ENCODE measurements at places on chromosomes 3 and 15.

GRCh38 chr15:56739474-56739873 lies 6.2 kb upstream of the ZNF280D start:
- DNase-seq = no peak

DNA sequence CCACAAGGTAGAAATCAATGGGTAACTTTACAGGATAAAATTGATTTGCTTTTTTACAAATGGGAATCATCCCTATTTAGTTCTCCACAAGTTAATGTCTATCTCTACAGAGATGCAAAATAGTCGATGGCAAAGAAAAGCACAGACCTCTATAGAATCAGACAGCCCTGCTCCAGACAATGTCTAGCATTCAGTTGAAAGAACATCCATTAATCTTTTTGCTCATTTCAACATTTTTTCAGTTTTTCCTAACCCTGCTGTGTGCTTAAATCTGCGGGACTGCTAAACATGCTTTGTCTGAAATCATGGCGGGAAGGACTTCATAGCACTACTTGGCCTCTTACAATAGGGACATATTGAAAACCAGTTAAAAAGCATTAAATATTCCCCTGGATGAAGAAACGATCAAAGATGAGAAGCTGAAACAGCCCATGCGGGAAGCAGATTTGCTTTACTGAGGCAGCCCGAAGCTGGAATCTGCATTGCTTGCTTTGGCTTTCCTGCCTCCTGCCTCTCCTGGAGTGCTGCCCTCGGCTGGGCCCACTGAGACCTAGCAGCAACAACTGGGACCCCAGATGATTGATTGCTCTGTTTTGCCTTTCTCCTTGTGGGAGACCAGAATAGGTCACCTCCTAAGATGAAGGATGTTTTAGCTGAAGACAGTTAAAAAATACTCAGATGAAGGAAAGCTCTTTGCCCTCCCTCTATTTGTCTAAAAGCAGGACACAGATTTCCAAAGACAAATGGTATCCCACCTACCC lies 38.5 kb upstream of the RASGRP1 start:
- no peak for DNase-seq

- DNase-seq = no peak
Observed at GRCh38 chr3:10935846-10936631, 56.5 kb upstream of the SLC6A1 start.

- no peak for DNase-seq
Observed at GRCh38 chr3:115301364-115301860, 154.3 kb upstream of the ZBTB20 start.

DNA sequence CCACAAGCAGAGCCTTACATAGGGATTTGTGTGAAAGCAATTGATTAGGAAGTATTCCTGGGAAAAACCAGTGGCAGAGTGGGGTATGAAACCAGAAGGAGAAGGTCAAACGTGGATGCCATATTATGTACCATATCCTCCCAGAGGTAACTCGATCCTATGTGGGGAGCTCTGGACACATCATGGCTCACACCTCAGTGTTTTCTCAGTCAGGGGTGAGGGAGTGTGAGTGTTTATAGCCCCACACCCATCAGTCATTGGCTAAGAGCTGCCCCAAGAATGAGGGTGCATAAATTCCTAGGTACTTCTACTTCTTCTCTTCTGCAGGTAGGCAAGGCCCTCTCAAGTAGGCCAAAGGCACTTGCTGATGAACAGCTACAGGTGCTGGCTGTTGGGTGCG lies 28.2 kb upstream of the PDZRN3 start:
- no peak for DNase-seq

DNA sequence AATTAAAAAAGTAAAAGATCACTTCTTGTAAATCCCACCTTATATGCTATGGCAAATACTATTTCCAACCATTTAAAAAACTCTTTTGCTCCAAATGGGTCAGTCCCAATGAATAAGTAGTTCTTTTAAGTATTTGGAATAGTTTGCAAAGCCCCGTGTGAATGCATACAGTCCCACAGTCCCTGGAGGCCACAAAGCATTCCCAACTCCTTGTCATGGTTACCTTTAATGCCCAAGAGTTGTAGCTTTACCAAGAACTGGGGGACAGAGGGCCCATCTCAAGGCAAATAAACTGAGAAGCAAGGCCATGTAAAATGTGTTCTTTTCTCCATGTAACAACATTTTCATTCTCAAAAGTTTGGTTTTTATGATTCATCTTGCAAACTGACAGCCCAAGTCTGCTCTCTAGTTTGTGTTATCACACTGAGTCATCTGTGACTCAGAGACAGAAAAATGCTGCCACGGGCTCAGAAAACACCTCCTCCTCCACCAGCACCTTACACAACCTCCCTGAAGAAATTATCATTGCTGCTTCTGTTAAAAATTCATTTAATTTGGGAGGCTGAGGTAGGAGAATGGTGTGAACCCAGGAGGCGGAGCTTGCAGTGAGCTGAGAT lies 336.2 kb downstream of the ERC2 start:
- no peak for DNase-seq

DNA sequence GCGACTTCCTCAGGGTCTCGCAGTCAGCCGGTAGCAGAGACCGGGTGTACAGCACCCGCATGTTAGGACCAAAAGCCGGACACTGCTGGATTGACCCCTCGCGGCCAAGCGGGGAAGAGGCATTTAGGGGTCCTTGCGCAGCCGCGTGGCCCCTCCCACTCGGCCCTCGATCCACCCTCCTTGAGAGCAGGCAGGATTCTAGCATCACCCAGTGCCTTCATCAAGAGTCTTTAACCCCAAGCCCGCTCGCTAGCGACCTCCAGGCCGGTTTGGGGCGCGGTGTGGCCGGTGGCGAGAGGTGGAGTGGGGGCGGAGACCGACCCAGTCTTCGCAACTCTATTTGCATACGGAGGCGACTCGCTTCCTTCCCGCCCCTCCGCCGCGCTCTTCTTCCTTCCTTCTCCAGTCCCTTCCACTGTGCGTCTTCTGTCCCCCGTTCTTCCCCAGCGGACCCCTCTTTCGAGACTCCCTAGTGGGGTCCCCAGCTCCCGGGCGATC lies at the start of gene ST6GAL1:
TSS of gene ST6GAL1 (plus strand) at position 384 of the 498 bp plus-strand sequence. CDS start 112,178 bp downstream, outside the sequence.
- no peak for DNase-seq

- DNase-seq = peak; percentile 64
Observed at GRCh38 chr15:28975766-28976179, 90.0 kb downstream of the APBA2 start.

GRCh38 chr3:45582430-45582829 lies 12.1 kb upstream of the LIMD1 start:
- DNase-seq = no peak

DNA sequence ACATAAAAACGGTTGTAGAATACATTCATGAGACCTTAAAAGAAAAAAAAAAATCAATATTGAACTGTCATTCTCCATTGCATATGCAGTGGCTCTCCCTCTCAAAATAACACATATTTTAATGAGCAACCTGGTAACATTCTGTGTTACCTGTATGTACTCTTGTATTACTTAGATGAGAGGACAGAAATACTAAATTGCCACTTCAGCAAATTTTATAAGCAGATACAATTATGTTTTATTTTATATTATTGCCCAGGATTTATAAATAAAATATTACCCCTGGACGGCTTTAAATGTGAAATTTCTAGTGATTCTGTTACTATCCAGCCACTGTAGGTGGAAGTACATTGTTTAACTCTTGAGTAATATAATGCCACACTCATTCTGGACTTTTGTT lies 463.2 kb upstream of the ROBO1 start:
- no peak for DNase-seq

- DNase-seq = no peak
Observed at GRCh38 chr3:46097691-46098241, 70.5 kb upstream of the XCR1 start.

GRCh38 chr3:168034152-168034928 lies 61.4 kb downstream of the GOLIM4 start:
- no peak for DNase-seq

GRCh38 chr15:87089551-87089950 lies 1009.9 kb downstream of the AGBL1 start:
- no peak for DNase-seq

- DNase-seq = no peak
Observed at GRCh38 chr15:65287520-65287855, 805 bp upstream of the PARP16 start.

DNA sequence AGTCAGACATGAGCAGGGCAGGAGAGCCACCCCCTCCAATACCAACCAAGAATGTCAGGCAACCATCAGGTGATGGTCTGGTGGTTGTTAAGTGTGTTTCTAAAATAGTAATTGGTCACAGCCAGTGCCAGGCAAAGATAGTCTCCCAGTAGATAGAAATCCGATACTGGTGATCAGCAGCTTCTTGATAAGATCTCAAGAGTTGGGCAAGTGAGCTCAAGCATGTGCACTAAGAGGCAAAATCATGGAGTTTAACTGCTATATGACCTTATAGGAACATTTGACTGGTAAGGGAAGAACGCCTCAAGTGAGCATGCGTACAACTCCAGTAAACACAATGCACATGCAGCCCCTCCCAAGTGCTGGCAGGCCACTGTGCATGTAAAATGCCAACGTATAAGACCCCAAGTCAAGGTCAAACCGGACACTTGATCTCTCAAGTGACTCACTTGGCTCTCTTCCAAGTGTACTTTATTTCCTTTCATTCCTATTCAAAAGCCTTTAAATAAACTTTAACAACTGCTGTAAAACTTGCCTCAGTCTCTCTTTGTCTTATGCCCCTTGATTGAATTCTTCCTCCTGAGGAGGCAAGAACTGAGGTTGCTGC lies 36.0 kb upstream of the CBLB start:
- no peak for DNase-seq

DNA sequence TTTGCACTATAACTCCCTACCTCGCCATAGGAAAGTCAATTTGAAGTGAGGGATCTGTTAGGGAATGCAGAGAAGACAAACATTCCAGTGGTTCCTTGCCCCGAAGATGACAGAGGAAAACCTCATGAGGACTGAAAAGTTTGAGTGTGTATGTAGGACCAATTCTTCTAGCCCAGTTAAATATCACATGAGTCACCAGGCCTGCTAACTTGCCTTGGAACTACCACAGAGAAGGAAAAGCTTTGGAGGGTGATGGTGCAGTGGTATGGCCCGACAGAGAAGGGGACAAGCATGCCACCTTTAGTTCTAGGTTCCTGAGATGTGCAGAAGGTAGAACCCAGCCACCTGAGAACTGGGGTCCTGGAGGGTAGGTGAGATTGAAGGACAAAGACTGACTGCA lies 2.6 kb upstream of the UPK1B start:
- no peak for DNase-seq

DNA sequence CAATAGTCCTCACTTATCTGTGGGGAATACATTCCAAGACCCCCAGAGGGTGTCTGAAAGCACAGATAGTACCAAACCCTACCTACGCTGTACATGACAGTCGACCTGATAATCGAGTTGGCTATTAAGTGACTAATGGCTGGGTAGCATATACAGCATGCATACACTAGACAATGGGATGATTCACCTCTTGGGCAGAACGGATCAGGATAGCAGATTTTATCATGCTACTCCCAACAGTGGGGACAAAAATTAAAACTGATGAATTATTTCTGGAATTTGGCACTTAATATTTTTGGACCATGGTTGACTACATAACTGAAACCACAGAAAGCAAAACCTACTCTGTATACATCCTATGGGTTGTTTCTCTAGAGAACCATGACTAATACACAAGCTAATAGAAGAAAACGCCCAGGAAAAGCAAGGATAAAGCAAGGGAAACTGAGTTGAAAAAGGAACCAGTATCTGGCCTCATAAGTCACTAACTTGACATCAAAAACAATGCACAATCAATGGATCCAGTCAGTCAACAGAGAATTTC lies 15.5 kb downstream of the ATG3 start:
- DNase-seq = no peak

GRCh38 chr3:99873269-99874102 lies 55.8 kb downstream of the CMSS1 start:
- DNase-seq = no peak

- DNase-seq = no peak
Observed at GRCh38 chr3:134076851-134077250, 47.1 kb upstream of the SLCO2A1 start.

- no peak for DNase-seq
Observed at GRCh38 chr3:178901204-178901603, 170.4 kb downstream of the ZMAT3 start.

- DNase-seq = peak; percentile 0
Observed at GRCh38 chr3:74506246-74506645, 108.2 kb downstream of the CNTN3 start.

- no peak for DNase-seq
Observed at GRCh38 chr15:72128359-72128758, 10.2 kb downstream of the SENP8 start.

DNA sequence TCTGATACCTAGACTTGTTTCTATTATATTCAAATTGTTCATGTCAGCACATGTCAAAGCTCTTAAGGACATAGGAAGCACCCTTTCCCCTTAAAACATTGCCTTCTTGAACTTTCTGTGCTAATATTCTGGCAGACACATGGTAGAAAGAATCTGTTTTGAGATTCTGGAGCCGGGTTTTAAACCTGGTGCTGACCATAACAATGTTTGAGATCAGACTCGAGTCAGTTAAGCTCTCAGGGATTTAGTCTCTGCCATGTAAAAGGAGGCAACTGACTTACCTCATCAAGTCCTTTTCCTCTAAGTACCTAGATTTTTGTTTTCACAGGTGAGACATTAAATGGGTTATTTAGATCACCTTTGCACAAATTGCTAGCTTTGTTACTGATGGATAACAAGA lies 38.9 kb downstream of the RBMS3 start:
- no peak for DNase-seq

GRCh38 chr15:31387092-31387478 lies 60.5 kb downstream of the KLF13 start:
- DNase-seq = no peak

- DNase-seq = no peak
Observed at GRCh38 chr3:134598763-134599545, 51.9 kb downstream of the KY start.

DNA sequence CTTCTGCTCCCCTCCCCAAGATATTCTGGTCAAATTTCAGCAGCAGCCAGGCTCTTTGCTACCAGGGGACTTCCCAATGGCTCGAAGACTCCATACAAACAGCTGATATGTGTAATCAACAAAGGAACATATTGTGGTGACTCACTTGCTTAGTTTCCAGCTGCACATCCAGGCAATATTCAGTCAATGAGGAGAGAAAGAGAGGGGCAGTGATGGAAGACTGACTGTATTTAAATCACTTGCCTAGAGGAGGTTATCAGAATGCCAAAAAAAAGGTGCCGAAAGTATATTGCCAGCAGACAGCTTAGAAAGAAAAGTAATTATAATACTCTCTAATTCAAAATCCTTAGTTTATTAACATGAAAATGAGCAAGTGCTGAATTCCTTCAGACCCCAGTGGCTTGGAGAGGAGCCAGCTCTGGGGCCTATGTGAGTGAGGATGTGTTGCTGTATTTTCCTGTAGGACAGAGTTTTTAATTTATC lies 236.5 kb downstream of the LRTM1 start:
- no peak for DNase-seq

GRCh38 chr15:33369941-33370622 lies 59.3 kb downstream of the RYR3 start:
- no peak for DNase-seq

DNA sequence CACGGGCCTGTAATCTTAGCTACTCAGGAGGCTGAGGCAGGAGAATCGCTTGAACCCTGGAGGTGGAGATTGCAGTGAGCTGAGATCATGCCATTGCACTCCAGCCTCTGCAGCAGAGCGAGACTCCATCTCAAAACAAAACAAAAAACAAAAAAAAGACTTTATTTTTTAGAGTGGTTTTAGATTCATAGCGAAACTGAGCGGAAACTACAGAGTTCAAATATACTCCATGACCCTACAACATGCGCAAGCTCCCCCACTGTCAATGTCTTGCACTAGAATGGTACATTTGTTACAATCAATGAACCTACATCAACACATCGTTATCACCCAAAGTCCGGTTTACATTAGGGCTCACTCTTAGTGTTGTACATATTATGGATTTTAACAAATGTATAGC lies 2.2 kb upstream of the CRTAP start:
- no peak for DNase-seq
